ENCODE measurements at places on chromosomes 3 and 15. TPM values are rescaled to one million over a fixed set of nuclear protein-coding genes. Genes with fewer than 3 reads are reported as not detected.

DNA sequence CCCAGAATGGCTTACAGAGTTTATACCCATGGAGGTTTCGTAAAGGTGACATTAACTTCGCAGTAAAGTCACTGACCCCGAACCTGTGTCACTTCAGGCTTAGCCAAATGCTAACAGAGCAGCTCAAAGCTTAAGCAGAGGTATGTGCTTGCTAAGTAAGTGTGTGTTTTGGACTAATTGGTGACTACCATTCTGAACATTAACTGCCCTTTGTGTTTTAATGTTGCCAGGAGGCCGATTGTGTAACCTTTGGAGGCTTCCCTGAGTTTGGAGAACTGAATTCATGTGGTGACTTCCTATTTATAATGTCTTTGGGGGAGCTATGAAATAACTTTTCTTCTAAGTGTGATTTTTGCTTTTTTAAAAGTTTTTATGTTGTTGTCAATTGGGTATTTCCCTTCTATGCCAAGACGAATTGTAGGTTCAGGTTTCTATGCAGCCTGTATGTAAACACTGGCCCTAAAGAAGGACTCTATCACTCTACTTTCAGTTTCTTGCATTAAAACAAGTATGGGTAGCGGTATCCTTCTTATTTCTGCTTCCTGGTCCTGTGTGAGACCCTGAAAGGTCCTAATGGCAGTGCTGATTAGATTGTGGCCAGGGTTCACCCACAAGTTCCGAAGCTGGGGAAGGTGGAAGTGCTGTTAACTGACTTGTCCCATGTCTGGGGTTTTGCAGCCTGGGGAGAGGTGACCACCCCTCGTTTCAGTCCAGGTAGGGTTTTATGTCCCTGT lies 86.3 kb downstream of the IGF1R start:
- DNase-seq, result no peak

- no peak for DNase-seq
Observed at GRCh38 chr3:189724356-189724755, 93.2 kb downstream of the TP63 start.

DNA sequence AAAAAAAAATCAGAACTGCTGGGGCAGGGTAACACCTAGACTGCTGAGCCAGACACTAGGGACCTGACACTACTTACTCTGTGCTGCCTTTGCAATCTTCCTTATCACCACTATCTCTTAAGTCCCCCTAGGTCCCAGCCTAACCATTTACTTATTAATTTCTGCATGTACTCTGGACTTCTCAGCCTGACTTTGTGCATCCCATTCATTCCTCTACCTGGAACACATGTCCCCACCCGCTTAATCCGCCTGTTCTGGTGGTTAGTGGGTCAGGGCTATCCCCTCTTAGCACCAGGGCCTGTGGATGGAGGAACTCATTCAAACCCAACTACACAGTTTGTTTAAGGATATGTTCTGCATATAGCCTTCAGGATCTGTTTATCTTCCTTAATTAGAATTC lies 5.0 kb upstream of the CACNA1D start:
- DNase-seq, result no peak

- DNase-seq, result no peak
Observed at GRCh38 chr15:66906668-66907614, 158.5 kb upstream of the SMAD3 start.

- no peak for DNase-seq
Observed at GRCh38 chr15:45407786-45408185, 29.4 kb upstream of the GATM start.

DNA sequence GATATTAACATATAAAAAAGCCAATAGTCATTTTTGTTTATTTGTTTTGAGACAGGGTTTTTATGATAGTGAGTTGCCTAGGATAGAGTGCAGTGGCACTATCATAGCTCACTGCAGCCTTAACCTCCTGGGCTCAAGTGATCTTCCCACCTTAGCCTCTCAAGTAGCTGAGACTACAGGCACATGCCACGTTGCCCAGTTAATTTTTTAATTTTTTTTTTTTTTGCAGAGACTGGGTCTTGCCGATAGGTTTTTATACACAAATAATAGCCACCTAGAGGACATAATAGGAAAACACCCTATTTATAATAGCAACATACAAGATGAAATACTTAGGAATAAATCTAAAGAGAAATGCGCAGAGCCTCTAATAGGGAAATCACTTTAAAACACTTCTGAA lies 13.3 kb downstream of the EIF3J start:
- DNase-seq, result no peak

DNA sequence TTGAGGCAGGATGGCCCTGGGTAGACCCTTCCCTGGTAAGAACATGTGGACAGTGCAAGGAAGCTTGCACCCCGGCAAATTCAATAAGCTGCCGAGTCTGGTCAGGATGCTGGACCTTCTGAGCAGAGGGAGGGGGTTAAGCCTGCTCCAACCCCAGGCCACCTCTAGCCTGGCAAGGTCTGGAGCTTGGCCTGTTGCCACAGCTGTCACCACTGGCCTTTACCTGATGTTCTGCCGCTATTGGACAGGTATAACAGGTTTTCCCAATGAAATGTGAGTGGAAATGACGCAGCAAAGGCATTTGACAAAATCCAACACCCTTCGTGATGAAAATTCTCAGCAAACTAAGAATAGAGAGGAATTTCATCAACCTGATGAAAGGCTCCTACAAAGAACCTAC lies 699 bp upstream of the MESP1 start:
- peak; percentile 75 for DNase-seq

GRCh38 chr3:66796343-66796742 lies 201.8 kb upstream of the KBTBD8 start:
- no peak for DNase-seq

DNA sequence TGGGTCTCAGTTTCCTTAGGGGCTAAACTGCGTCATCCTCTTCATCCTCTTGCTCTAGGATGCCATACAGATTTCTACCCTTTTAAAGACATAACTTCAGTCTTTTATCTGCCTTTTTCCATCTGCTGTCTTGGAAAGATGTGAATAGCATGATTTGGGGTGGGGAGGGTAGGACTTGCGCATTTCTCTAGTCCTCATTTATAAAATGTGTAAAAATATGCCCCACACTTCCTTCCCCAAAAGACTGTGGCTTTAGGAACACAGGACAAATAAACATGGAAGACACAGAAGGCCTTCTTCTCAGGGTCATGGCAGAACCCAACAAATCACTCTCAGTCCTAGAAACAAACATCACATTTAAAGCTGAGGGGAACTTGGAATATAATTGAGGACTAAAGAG lies 48.4 kb upstream of the BCL6 start:
- no peak for DNase-seq

The AP3B2 gene
- total RNA-seq, result 8.0 TPM

The ASB14 gene
- total RNA-seq, result not detected

The P2RY1 gene
- total RNA-seq, result 1.0 TPM

The IRAK2 gene
- total RNA-seq, result 6.2 TPM
